ENCODE measurements at places on chromosomes 1 and 21.

DNA sequence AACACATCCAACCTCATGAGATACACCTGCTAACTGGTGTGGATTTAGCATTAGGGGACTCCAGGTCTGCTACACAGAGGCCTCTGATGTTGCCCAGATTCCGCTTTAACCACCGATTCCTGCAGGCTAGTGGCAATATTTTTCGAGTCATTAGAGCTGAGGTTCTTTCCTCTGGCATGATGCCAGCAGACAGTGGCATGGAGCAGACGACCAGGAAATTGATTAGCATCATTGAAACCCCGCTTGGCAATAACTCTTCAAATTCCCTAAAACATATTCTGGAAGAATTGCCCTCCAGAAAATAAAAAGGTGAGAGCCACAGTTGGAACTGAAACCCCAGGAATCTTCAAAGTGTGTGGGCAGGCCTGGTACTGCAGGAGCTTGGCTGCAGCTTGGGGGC, 28.4 kb upstream of the ETV3 start:
- no peak for DNase-seq

GRCh38 chr1:192190066-192190465, 31.8 kb downstream of the RGS18 start:
- DNase-seq, result no peak

DNA sequence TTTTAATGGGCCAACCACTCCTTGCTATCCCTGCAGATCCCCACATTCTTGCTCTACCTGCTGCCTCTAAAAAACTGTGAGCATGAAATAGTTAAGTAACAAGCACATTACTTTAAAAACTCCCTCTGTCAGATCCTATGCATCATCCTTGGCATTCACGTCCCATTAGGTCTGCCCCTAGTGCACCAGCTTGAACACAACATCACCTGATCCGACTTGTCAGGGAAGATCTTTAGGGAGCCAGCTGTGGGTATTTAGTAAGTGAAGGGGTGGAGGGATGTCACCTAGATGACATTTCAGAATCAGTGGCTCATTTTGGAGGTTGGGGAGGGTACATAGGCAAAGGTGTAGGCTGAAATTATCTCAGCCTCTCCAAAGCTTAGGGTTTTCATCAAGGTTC, 33.5 kb downstream of the RXRG start:
- no peak for DNase-seq

- DNase-seq, result no peak
Observed at GRCh38 chr1:184806296-184806721, 51.7 kb upstream of the EDEM3 start.

DNA sequence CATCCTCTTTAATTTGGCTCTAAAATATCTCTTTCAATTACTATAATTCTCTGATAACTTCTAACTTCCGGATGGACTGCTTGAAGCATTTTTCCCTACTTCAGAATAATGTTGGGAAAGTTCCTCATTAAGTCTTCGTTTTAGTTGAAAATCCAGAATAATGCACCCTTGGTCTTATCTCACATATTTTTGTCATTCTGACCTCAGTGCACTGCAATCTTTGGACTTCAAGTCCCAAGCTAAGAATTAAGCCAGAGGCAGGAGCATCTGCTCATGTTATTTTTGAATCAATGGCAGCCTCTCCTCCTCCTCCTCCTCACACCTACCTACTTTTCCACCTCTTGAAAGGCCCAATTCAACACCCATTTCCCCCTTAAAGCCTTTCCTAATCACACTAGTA, 169.8 kb downstream of the CYYR1 start:
- DNase-seq, result no peak

- no peak for DNase-seq
Observed at GRCh38 chr1:222375701-222376100, 172.2 kb downstream of the HHIPL2 start.

DNA sequence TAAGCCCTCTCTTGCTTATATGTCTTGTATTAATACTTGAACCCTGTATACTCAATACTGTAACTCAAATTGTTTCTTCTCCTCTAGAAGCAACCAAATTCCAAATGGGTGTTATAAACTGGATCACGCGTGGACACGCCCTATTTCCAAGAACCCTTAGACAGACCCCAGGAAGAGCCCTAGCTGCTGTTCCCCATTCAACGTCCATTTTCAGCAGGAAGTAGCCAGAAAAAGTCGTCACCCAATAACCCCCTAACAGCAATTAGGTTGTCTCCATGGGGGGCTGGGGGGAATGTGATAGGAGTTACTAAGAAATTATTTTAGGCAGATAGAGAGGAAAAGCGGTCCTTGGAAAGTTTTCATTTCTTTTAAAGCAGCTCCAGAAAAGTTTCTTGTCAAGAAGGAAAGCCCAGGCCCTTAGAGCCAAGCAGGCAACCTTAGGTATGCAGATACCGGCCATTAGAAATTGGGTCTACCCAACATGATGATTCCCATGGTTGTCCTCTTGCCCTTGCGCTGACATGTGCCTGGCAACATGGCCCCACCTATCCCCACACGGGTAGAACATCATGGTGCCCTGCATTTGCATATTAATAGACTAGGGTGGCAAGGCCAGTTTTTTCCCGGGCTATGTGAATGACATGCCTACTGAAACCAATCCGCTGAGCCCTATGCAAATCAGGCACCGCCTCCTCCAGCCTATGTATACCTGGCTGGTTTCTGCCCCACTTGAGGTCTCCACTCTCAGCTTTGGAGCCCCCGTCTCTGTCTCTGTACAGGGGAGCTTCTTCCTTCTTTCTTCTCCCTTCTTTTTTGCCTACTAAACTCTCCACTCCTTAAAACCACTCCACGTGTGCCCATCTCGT, 4.0 kb upstream of the CD46 start:
- no peak for DNase-seq

GRCh38 chr1:230456478-230456877, 30.3 kb upstream of the PGBD5 start:
- DNase-seq, result no peak

- DNase-seq, result no peak
Observed at GRCh38 chr1:17933971-17934370, 173.6 kb upstream of the IGSF21 start.

DNA sequence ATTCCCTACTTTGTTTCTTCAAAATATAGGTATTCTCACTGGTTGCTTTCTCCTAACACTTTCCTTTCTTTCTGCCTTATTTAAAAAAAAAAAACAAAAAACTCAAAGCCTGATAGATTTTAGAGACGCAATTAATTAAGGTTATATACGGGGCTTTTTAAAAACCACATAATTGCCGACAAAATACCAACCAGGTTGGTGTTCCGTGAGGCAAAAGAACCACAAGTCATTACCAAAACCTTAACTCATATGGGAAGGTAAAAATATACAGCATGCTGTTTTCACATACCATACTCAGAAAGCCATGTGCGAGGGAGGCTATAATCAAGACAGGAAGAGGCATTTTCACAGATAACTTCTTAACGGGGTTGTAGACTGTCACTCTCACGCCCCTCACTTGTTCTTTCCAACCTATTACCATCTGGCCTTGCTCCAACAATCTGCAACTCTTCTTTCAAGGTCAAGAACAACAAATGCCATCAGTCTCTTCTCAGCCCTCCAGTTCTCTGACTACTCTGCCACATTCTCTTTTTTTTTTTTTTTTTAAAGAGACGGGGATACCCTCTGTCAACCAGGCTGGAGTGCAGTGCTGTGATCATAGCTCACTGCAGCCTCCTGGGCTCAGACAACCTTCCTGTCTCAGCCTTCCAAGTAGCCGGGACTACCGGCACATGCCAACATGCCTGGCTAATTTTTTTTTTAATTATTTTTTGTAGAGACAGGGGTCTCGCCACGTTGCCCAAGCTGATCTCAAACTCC, 102.6 kb downstream of the APP start:
- no peak for DNase-seq

GRCh38 chr1:77866296-77866695, 22.1 kb upstream of the NEXN start:
- no peak for DNase-seq

Data from mesenteric fat pad (tissue), 1 donor.